Activated effector memory CD4-positive, alpha-beta T cell treated with anti-CD3 and anti-CD28 coated beads, Interleukin-2, amount 50 U/mL, for 16 hours (primary cell): ENCODE measurements at places on chromosomes 7 and 10.
A peak's percentile ranks its signal among the peaks of the same experiment; 100 is the strongest.

DNA sequence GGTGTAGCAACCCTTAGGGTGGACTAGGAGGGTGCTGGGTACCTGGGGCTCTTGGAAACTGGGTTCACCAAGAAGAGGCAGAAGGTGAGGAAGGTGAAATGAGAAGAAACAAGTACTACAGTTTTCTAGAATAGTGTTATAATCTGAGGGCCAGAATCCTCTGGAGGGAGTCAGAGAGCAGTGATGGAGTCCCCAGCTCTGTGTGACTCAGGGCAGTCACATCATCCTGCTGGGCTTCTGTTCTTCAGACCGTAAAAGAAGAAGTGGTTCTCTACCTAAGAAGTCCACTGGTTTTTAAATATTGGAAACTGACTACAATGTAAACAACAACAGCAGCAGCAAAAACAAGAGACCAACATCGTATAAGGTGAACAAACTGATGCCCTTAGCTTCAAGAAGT is 197.3 kb downstream of the PRPF18 start:
- no peak for DNase-seq

DNA sequence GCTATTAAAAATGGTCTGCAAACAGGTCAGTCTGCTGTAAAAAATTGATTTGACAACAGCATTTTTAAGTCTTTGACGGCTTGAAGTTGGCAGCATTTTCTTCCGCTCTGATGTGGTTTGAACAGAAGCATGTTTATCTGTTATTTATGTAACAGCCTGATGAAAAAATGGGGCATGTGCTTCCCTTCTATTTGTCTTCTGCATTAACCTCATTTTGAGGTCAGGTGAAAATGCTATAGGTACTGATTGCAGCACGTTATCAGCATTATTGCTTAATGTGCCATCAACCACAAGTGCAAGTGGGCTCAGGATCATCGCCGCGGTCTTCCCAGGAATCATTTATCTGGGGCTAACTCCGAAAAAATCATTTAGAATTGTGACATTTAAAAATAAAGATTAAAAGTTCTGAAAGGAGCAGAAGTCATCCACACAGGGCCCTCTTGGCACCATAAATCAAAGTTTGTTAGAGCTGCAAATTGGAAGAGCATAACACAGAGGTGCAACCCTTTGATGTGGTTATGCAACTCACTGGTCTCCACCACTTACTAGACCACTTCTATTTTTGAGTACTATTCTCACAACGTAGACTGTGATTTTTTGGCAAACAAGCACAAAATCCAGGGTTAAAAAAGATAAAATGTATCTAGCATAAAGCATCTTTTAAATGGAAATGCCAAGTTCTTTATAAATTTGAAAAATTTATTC is 307.7 kb downstream of the MDFIC start:
- no peak for DNase-seq

DNA sequence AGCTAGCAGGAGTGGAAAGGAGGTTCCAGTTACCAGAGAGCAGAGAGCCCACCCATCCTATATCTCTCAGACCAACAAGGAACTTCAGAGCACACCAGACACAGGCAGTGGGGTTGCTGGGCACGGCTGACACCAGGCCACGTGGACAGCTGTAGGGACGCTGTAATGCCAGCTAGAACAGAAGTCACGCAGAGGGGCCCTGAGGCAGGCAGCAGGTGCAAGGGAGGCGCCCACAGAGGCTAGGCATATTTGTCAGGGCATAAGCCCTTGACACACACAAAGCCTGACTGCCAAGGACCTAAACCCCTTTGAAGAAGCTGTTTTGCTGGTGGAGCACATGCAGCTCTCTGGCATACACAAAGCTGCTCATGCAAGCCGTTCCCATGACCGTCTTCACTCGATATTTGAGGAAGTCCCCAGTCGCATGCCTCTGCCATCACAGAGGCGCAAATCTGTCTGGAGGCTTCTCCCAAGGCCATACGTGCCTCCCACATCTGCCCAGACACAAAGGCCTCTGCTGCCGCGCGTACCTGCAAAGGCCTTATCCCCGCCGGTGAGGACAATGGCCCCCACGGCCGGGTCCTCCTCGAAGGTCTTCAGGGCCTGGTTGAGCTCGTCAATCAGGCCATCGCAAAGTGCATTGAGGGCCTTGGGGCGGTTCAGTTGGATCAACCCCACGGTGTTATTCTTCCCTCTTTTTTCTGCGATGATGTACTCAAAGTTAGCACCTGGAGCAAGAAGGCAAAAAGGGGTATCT is 2.9 kb downstream of the ECHS1 start:
- DNase-seq: no peak

DNA sequence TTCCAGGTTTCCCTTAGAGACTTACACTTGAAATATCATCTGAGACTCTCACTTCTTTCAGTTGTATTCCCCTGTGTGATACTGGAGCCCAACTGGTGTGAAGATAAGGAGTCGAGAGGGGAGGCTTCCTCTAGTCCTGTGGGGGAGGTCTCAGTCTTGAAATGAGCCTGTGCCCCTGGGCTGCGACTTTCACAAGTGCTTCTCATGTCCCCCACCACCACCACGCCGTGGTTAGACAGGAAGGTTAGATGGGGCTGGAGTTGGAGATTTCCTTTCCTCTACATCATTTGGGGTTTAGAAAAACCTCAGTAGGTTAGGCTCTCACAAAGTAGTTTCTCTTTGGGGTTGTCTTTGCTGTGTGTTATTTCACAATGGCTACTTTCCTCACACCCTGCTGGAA is 25.6 kb upstream of the MKX start:
- DNase-seq: no peak

- DNase-seq: no peak
These were observed 109.6 kb downstream of the SH2D4B start for GRCh38 chr10:80647173-80647833.

DNA sequence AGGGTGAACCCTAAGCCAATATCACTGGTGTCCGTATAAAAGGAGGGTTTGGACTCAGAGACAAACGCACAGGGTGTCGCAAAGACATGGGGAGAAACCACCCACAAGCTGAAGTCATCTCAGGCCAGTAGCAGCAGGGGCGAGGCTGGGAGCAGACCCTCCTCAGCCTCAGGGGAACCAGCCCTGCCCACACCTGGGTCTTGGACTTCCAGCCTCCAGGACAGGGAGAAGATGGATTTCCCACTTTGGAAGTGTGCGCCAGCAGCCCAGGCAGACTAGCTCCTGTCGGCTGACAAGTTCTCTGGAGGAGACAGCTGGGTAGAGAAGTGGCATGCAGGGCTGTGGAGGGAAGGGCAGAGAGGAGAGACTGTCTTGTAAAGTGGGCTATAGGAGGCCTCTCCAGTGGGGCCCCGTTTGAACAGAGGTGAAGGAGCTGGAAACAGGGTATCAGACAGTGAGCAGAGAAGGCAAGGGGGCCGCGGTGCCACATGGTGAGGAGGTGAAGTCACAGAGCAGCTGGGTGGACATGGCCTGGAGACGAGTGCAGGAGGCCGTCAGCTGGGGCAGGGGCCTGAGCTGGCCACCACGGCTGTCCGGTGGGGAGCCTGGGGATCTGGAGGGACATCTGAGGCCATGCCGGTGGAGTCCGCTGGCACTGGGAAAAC is 475.6 kb downstream of the PTPRN2 start:
- no peak for DNase-seq

DNA sequence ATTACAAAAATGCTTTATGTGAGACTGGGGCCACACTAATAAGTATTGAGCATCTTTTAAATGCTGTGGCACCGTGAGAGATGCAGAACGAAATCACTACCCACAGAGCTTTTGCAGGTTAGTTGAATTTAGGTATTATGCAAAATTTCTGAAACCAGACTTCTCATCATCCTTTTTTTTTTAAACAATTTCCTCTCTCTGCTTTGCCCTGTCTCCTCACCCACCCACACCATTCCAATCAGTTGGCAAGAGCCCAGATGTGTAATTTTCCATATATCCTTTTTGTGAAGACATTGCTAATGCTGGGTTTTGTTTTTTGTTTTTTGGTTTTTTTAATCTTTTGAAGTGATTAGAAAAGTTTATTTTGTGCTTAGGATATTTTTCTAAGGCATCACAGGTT is 1.1 kb downstream of the YAE1 start:
- DNase-seq: no peak

GRCh38 chr10:87643920-87644319 is 15.8 kb upstream of the PAPSS2 start:
- no peak for DNase-seq

DNA sequence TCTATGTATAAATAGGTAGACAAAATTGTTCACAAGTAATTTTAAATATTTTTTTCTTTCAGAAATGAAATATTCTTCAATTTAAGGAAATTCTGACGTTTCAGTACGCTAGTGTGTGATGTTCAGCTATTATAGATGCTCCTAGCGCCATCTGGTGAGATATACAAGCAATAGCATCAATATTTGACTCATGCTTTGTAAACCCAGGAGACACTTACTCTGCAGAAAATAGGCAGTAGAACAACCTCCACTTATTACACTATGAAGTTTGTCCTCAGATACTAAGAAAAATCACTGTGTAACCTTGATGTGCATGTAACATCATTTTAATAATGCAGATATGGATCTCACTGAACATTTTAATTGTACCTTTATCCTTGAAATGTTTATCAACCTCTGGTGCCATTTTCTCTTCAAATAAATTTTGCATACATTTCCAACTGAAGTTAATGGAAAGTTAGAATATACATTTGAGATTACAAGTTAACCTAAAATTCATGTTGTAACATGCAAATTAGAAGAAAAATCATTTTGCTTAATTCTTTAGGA is 151.5 kb upstream of the FAM3C start:
- no peak for DNase-seq

GRCh38 chr7:47045207-47046051 is 536.5 kb downstream of the TNS3 start:
- no peak for DNase-seq

DNA sequence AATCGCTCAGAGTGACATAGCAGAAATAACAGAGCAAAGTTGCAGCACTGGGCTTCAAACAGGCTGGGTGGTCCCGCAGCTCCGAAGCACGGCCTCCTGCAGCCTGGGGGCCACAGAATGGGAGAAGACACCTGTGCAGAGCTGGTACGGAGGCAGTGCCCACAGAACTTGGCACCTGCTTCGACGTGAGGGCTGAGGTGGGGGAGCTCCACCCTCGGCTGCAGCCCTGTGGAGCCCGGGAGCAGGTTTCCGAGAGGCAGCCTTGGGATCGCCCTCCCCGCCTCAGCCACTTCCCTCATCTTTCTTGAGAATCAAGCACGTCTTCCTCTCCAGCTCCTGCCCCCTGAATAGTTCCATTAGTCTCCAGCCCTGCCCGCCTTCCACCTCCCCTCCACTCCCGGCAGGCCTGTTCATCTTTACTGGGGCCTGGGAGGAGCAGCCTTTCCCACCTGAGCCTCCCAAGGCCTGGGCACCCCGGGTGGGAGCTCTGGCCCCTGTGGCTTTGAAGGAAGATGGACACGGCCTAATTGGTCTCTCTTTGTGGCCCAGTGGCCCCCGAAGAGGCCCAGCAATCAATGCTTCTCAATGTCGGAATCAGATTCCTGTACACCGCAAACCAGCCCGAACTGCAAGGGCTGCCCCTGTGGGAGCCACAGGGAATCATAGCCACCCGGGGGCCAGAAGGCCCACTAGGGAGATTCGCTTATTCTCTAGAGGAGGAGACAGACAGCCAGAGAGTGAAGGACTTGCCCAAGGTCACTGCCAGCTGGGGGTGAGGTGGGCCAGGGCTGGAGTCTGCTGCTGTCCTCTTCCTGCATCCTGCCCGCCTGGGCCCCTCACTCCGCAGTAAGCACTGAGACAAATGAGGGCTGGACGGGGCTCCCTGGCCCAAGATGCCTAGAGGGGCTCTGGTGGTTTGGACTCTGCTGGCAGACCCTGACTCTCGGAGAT is 17.0 kb upstream of the PCBD1 start:
- DNase-seq: peak; percentile 44

GRCh38 chr7:1986366-1987083 is 246.2 kb downstream of the MAD1L1 start:
- no peak for DNase-seq

- no peak for DNase-seq
These were observed 291.2 kb upstream of the MEOX2 start for GRCh38 chr7:15977663-15978062.

GRCh38 chr10:1061930-1062774 is 6.0 kb downstream of the WDR37 start:
- DNase-seq: no peak
